ENCODE measurements at places on chromosomes 6 and 20.

GRCh38 chr6:167764713-167765479 is 61.8 kb upstream of the AFDN start:
- no peak for DNase-seq

DNA sequence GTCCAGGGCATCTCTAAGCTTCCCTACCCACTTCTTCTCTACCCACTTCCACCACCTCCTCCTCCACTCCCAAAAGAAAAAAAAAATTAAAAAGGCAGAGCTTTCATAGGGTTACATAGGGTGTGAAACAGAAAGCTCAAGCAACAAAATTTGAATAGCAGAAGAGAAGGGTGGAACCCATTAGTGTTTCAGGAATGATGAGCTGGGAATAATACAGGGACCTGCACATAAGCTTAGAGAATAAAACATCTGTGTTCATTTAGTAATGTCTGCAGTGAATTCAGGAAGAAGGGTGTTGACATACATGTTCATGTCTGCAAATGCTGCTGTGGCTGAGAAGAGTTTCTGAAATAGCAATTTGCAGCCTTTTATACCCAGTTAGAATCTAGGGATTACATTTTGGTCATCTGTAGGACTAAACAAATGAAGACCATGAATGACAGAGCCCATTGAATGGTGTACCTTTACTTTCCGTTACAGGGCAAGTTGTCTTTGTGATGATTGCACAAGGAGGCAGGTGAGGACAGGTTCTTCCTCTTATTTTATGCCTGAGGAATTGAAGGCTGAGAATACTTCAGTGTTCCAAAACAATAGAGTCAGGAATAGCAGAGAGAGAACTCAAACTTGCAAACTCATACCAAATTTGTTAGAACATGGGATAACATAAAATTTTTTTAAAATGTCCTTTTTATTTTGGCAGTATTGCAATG is 975.1 kb downstream of the TFAP2A start:
- DNase-seq = no peak

GRCh38 chr6:47182291-47182957 is 127.3 kb downstream of the TNFRSF21 start:
- DNase-seq = peak; percentile 23

DNA sequence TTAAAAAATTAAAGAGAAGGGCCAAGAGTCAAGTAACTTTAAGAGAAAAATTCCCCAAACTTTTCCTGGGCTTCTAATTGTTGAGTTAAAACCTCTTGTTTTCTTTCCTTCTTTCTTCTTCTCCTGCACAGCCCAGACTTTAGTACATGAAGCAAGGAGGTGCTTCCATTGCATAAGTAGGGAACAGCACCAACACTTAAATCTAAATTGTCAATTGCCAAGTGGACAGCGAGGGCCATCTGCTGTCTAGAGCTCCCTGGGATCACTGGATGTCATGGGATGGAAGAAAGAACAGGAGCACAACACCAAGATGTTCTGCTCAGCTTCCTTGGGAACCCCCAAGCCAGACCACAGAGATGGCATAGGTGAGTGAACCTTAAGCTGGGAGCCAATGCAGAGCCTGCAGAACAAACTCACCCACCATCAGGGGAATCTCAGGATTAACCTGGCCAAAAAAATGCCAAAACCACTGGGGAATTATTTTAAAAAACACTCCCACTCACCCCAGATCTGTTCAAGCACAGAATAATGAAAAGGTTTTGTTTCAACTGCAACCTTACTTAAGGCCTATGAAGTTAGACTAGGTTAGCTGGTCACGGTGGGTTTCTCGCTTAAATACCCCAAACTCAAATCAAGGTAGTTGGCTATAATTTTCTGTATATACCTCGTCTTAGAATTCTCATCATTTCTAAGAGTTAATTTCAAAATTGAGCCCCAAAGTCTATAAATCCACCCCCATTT is 67.8 kb downstream of the TNFRSF21 start:
- DNase-seq = no peak

DNA sequence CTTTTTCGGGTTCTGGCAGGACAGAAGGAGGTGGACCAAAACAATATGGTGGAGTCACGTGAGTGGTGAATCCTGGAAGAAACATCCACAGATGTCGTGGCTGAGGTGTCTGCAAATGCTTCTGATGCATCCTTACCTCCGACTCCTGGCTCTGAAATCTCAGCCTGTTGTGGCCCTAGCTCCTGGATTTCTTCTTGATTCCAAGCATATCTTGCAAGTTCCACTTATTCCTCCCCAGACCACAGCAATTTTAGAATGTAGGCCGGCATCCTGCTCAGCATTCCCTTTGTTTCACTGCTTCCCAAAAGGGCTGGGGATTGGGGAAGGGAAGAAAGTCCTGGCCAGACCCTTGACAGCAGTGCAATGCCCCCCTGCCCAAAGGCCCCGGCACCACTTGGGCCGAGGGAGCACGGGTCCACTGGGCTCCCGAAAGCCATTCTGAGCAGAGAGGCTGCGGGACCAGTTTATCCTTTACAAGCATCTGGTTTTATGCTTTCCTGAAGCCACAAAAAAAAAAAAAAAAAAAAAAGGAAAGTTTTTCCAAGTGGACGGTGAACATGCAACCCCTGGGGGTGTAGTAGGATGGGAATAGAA is 200.9 kb upstream of the RNF24 start:
- no peak for DNase-seq

GRCh38 chr6:89440200-89440599 is 7.2 kb downstream of the ANKRD6 start:
- no peak for DNase-seq
